ENCODE measurements at places on chromosomes 6 and 20.

DNA sequence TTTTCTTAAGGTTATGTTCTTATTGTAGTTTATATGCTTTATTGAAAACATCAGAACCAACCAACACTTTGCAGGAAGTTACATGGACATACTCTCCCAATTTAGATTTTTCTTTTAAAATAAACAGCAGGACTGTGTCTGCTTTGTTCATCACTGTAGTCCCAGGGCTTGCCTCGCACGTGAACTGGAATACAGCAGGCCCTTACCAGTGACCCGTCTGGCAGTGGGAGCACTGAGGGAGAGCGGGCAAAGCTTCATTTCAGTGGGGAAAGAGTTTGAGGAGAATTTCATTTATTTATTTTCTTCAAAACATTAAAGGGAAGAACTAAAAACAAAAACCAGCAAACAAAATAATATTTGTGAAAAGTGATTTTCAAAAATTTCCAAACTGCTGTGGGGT, 230.8 kb downstream of the PAX1 start:
- no peak for DNase-seq

GRCh38 chr6:136304410-136304809, 14.8 kb upstream of the BCLAF1 start:
- no peak for DNase-seq

GRCh38 chr20:10200330-10200729, 18.3 kb upstream of the SNAP25 start:
- no peak for DNase-seq

DNA sequence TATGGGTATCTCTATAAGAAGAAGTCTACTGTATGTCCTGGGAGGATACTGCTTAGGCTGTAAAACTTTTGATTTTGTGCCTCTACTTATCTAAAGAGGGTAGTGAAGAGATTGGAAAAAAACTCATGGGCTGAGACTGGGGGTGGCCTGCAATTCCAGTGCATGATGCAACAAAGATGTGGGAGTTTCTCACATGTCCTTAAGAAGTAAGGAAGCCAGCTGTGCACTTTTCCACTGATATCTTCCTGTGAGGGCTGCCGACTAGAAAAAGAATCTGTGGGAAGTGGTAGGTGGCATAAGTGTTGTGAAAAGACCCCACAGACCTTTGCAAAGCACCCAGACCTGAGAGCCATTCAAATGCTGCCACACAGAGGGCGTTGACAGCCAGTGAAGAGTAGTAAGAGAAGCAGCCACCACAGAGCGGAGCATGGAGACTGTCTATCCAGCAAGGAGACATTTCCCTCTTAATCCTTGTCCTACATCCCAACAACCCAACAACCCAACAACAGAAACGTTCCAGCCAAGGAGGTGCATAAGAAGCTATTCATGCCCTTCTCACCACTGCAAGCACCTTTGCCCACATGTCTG, 65.1 kb downstream of the PFDN4 start:
- no peak for DNase-seq

DNA sequence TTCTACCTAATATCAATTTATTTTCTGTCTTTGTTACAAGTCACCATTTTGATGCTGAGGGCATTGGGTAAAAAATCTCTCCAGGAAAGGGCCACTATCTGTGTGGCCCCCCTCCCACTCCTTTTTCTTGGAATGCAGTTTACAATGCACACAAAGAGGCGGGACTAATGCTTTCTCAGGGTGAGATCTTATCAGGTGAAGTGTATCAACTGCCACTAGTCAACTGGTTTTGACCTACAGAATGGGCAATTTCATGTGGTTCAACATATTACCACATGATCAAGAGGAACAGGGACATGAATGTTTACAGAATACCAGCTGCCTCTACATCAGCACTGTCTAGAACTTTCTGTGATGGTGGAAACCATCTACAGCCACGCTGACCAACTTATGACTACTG, 3.7 kb downstream of the RRBP1 start:
- no peak for DNase-seq

DNA sequence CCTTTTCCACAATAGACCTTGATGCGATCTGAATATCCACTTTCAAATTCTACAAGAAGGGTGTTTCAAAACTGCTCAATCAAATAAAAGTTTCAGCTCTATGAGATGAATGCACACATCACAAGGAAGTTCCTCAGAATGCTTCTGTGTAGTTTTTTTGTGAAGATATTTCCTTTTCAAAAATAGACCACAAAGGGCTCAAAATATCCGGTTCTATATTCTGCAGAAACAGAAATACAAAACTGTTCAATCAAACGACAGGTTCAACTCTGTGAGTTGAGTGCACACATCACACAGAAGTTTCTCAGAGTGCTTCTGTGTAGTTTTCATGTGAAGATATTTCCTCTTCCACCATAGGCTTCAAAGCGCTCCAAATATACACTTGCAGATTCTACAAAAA, 293.9 kb upstream of the DEFB115 start:
- no peak for DNase-seq

GRCh38 chr20:1391640-1392442, 1.0 kb downstream of the FKBP1A start:
- no peak for DNase-seq

GRCh38 chr20:54356801-54357200, 118.6 kb upstream of the DOK5 start:
- no peak for DNase-seq

GRCh38 chr6:170285482-170285881, 5.4 kb downstream of the DLL1 start:
- no peak for DNase-seq

Data from CD4-positive, alpha-beta T cell treated with Interferon gamma for 1 hour (primary cell).